ENCODE measurements at places on chromosomes 7 and 10.
A peak's percentile ranks its signal among the peaks of the same experiment; 100 is the strongest.

- no peak for DNase-seq
These were observed 921.5 kb downstream of the TYW1 start for GRCh38 chr7:67918158-67918557.

GRCh38 chr7:522071-522950, 2.7 kb upstream of the PDGFA start:
- DNase-seq = peak; percentile 58

DNA sequence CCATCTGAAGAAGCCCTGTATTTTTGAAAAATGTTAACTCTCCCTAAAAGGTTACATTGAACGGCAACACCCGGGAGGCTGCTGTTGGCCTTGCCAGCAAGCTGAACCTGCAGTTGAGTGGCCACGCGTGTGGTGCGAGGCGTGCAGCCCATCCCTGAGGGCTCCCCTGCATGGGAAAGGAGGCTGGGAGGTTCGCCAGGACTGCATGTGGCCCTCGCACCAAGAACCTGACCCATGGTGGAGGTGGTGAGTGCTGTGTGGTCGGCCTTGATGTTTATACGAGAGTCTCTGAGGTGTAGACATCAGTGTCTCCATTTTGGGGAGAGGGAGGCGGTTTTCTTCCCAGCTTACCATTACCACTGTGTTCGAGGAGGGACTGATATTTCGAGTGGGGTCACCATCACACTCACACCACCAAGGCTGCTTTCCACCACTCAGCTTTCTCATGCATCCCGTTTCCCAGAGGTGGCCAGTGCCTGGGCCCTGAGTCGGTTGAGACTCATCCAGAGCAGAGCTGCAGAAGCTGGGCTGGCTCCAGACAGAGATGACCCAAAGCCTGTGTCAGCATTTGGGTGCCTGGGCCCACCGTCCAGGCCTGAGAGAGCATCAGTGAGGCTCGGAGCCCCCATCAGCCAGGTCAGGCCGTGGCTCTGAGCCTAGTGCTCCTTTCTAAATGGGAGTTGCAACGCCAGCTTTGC, 222.6 kb downstream of the EBF3 start:
- no peak for DNase-seq

GRCh38 chr7:82605247-82605864, 161.8 kb upstream of the CACNA2D1 start:
- peak; percentile 54 for DNase-seq

GRCh38 chr10:91603931-91604331, 28.9 kb downstream of the PPP1R3C start:
- DNase-seq = no peak

GRCh38 chr7:102991540-102992214, 78.9 kb downstream of the LRRC17 start:
- DNase-seq = no peak

DNA sequence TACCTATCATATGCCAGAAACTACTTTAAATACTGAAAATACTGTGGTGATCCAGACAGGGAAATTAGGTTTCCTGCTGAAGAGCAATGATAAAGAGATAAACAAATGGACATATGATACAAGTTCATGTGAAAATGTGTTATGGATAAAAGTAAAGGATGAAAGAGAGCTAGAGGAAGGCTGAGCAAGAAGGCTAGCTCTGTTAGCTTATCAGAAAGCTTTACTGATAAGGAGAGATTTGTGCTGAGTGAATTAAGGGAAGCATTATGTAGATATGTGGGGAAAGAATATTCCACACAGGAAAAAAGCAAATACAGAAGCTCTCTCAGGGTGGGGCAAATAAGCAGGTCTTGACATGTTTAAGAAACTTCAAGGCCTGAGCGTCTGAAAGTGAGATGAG, 308.4 kb downstream of the HDAC9 start:
- no peak for DNase-seq

GRCh38 chr10:56319386-56319785, 41.7 kb downstream of the ZWINT start:
- DNase-seq = no peak

DNA sequence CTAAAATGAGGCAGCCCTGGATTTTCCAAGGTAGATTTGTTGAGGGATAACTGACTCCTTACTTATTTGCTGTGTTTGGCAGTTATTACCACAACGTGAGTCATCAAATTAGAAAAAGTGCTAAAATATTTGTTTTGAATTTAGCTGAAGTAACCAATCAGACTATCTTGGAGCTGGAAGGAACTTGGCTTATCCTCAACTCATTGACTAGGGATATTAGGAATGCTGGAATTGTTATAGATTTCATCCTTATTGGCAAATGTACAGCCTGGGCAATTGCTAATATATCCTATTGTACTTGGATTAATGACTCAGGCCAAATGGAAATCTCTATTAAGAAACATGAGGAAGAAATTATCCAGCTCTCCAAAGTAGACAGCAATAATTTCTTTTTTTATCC, 1189.0 kb upstream of the LRRN3 start:
- DNase-seq = no peak

DNA sequence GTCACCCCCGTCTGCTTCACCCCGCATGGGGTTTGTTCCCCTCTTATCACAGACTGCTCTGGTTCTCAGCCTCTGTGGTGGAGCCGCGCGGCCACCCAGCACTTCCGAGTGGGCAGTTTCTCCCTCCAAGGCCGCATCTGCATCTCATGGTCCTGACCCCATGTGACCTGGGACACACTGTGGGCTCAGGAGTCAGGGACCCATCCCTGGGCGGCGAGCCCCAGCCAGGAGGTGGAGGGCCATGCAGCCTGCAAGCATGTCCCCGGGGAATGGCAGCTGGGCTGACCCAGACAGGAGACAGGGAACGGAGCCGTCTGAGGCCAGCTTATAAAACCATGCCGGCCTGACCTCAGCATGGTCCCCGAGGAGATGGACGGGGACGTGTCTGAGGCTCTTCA, 25.2 kb upstream of the TTYH3 start:
- no peak for DNase-seq

- DNase-seq = no peak
These were observed 87.0 kb downstream of the PCGF5 start for GRCh38 chr10:91307489-91307888.

DNA sequence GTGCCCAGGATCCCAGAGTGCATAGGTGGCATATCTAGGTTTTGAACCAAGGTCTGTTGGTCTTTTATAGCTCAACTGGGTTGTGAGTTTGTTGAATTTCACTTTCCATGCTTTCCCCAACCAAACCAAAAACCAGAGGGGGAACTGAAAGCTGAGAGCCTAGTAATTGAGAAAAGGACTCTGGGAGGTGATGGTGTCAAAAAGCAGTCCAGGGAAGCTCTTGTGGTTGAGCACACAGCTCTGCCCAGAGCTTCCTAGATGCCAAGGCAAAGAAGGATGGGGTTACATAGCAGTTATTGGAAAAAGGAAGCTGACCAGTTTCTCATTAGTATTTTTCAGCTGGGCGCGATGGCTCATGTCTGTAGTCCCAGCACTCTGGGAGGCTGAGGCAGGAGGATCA, 9.9 kb downstream of the POR start:
- DNase-seq = peak; percentile 19

GRCh38 chr10:91694170-91694794, 61.4 kb upstream of the PPP1R3C start:
- DNase-seq = no peak

- no peak for DNase-seq
These were observed 2.0 kb downstream of the REPIN1 start for GRCh38 chr7:150370612-150371071.

GRCh38 chr10:31413325-31413724, 94.3 kb downstream of the ZEB1 start:
- no peak for DNase-seq

- no peak for DNase-seq
These were observed 552.5 kb downstream of the TYW1 start for GRCh38 chr7:67549126-67549525.

DNA sequence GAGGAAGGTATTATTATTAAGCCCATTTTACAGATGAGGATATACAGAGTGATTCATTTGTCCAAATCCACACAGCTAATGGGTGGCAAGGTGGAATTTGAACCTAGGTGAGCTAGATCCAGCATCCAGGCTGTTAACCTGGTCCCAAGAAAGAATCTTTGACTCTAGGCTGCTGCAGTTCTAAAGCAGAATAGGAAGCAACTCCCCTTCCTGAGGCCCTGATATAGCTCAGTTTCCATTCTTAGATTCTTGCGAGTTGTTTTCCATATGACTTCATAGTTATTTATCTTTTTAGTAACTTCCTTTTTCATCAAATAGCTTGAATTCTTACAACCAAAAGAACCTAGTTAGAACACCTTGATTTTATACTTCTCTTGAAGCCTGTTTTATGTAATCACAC, 24.1 kb upstream of the ZC3HAV1L start:
- DNase-seq = no peak

GRCh38 chr7:42351316-42351935, 114.4 kb upstream of the GLI3 start:
- no peak for DNase-seq

DNA sequence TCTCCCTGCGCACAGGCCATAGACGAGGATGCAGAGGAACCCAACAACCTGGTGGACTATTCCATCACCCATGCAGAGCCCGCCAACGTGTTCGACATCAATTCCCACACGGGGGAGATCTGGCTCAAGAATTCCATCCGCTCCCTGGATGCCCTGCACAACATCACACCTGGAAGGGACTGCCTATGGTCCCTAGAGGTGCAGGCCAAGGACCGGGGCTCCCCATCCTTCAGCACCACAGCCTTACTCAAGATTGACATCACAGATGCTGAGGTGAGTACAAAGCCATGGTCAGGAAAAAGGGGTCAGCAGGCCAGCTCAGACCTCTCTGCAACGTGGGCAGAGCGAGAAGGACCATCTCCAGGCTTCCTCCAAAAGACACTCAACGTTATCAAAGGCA, 12.3 kb downstream of the LRIT2 start:
- DNase-seq = no peak

DNA sequence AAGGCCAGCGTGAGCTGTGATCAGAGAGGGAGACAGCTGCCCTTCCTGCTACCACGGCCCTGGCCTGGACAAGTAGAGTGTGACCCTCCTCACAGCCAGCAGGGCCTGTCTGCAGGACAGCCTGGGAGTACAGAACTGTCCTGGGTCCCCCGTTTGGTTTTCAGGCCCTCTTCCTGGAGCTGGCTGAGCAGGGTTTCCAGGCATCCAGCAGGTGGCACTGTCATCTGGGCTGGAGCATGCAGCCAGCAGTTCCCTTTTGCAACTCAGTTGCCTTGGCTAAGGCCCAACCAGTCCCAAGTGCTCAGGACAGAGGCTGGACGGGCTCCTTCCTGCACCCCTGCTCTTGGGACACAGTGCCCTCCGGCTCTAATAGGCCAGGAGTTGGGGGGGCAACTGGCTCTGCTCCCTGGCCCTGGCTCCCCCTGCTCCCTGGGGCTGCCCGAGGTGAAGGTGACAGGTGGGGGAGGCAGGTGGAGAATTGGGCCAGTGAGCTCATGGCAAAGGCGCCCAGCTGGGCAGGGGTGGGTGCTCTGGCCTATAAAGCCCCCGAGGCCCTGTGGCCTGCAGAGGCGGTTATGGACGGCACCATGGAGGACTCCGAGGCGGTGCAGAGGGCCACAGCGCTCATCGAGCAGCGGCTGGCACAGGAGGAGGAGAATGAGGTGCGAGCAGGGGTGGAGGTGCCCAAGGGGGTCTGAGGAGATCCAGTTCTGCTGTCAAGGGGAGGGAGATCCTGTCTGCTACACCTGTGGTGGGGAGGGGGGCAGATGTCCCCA, at the start of gene ANKRD2:
TSS of gene ANKRD2 (plus strand) at position 566 of the 776 bp plus-strand sequence. CDS start at position 576, 10 bp downstream.
- peak; percentile 88 for DNase-seq

DNA sequence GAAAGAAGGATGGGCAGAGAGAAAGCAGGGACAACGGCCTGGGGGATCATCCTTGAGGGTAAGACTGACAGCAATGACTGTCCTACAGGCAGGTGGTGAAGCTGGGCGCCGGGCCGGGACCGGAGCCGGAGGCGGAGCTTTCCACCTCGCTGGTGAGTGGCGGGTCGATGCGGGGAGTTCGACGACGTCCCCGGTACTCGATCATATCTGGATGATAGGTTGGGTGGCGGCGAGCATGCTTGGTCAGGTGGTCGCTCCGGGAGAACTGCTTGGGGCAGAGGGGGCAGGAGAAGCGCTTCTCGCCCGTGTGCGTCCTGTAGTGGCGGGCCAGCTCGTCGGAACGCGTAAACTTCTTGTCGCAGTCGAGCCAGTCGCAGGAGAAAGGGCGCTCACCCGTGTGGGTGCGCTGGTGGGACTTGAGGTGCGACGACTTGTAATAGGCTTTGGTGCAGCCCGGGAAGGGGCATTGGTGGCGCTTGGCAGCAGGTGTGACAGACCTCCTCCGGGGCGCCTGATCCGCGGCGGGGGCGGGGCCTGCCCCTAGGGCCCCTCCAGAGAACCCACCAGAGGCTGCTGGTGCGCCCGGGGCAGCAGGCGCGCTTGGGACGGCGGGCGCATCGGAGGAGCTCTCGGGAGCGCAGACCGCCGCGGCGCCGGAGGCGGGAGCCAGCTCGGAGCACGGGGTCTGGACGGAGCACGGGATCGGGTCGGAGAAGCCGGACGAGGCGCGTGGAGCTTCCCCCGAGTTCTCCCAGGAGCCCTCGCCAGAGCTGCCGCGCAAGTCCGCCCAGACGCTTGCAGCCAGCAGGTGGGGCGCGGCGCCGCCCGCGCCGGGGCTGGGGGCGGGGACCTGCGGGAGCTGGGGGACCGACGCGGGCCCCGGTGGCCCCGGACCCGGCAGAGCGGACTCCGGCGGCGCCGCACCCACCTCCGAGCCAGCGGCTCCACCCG, 752 bp downstream of the KLF14 start:
- DNase-seq = no peak

DNA sequence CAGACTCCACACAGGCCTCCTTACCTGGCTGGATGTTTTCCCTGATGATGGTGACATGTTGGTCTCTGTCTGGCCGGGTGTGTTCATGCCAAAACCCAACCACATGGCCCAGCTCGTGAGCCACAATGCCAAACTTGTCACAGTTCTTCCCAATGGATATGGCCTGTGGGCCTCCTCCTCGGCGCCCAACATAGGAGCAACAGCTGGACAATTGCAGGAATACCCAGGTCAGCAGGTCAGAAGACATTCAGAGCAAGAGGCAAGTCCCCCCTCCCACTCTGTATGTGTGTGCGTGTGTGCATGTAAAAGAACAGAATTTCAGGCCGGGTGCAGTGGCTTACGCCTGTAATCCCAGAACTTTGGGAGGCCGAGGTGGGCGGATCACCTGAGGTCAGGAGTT, 63.7 kb upstream of the OPALIN start:
- DNase-seq = no peak

DNA sequence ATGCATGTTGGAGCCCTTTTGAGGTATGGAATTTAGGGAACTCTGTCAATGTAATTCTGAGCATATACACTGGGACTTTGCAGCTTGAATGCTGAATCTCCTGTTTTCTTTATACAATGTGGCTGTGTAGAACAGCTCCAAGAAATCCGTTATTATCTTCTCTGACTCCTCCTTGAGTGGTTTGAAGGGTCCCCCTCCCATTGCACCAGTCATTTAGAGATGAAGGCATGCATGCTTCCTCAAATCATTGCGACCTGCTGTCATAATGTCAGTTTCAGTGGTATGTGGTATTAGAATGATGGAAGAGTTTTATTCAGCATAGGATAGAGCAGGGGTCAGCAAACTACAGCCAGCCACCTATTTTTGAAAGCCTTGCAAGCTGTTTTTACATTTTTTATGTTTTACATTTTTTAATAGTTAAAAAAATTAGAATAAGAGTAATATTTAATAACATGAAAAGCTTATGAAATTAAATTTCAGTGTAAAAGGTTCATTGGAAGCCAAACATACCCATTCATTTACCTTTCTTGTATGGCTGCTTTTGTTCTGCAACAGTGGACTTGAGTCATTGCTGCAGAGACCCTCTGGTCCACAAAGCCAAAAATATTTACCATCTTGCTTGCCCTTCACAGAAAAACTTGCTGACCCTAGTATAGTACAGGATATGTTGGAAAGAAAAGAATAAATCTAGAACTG, 8.1 kb downstream of the STK17A start:
- DNase-seq = no peak
